Activated CD8-positive, alpha-beta T cell treated with anti-CD3 and anti-CD28 coated beads for 36 hours (primary cell): ENCODE measurements at places on chromosomes 3 and 15. TPM values are rescaled to one million over a fixed set of nuclear protein-coding genes. Genes with fewer than 3 reads are reported as not detected.

DNA sequence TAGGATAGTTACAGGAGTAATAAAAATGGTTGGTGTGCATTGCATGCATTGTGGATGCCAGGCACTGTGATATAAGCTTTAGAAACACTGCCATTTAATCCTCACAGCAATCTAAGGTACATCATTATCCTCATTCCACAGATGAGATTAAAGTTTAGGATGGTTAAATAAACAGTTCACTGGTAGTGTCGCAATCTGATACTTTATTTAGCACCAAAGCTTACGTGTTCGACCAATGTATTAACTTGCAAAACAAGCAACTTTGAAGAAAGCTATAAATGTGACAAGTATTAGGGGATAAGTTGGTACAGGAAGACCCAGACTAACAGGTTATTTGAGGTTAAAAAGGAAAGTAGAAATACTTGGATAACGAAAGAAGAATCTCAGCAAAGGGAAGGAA, 150.5 kb upstream of the ZNF385D start:
- H3K27ac ChIP-seq = no peak overlapping the region
- no peaks in the 10 kb centered on the region for H3K27me3 ChIP-seq
- DNase-seq = no peak
- no peaks in the 10 kb centered on the region for H3K36me3 ChIP-seq

DNA sequence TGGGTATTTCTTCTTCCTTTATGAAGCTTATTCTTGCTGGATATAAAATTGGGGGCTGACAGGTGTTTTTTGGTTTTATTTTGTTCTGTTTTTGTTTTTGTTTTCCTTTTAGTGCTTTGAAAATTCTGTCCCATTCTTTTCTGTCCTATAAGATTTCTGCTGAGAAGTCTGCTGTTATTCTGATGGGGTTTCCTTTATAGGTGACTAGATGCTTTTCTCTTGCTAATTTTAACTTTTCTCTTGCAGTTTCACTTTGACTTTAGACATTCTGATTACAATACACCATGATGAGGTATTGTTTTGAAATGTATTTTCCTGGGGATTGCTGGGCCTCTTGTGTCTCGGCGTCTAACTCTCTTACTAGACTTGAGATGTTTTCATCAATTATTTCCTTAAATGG, 22.8 kb downstream of the TTC14 start:
- H3K4me1 ChIP-seq = peaks cover 11% of the 10 kb centered on the region
- peaks cover 44% of the 10 kb centered on the region for H3K36me3 ChIP-seq
- H3K27me3 ChIP-seq = no peaks in the 10 kb centered on the region
- DNase-seq = no peak
- peak overlapping the region; percentile 60 for H3K27ac ChIP-seq

GRCh38 chr15:66873856-66874255, 171.8 kb downstream of the SMAD6 start:
- peaks cover 13% of the 10 kb centered on the region for H3K27me3 ChIP-seq
- H3K36me3 ChIP-seq = no peaks in the 10 kb centered on the region
- no peak overlapping the region for H3K4me3 ChIP-seq
- no peak for DNase-seq
- no peaks in the 10 kb centered on the region for H3K4me1 ChIP-seq
- H3K27ac ChIP-seq = no peak overlapping the region

Gene TUSC7
- not detected for total RNA-seq

DNA sequence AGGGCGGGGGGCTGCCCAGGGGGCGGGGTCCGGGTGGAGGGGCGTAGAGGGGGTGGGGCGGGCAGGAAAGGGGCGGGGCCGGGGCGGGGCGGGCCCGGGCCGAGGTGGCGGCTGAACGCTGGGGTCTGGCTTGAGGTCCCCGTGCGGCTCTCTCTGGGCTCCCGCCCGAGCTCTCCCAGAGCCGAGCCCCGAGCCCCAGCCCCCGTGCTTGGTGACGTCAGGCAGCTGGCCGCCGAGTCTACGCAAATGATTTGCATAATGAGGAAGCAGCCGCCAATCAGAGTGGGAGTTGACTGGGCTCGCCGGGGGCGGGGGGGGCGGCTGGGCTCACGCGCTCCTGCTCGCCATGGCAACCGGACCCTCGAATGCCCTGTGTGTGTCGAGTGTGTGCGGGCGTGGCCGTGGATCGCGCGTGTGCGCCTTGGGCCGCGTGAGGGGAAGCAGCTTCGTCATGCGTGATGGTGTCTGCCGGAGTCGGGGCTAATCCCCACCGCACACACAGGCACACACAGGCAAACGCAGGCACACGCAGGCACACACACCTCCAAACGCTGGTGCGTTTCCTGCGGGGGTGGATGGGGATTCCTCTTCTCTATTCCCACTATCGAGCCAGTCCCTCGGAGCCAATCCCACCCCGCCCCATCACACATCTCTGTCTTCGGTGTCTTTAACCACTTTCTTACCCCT, at the start of gene CELF6:
Gene CELF6, minus strand, starts transcription at position 173 of the 687 bp plus-strand sequence. CDS start 283 bp downstream, outside the sequence.
- H3K36me3 ChIP-seq = peaks cover 12% of the 10 kb centered on the region
- peaks cover 11% of the 10 kb centered on the region for H3K27me3 ChIP-seq
- H3K4me1 ChIP-seq = peaks cover 11% of the 10 kb centered on the region
- H3K4me3 ChIP-seq = peak within 1 kb of the TSS; percentile 73
- peak; percentile 82 for DNase-seq

GRCh38 chr3:184459355-184459754, 79.5 kb downstream of the CHRD start:
- no peaks in the 10 kb centered on the region for H3K4me1 ChIP-seq
- peaks cover under 1% of the 10 kb centered on the region for H3K27me3 ChIP-seq
- DNase-seq = no peak

DNA sequence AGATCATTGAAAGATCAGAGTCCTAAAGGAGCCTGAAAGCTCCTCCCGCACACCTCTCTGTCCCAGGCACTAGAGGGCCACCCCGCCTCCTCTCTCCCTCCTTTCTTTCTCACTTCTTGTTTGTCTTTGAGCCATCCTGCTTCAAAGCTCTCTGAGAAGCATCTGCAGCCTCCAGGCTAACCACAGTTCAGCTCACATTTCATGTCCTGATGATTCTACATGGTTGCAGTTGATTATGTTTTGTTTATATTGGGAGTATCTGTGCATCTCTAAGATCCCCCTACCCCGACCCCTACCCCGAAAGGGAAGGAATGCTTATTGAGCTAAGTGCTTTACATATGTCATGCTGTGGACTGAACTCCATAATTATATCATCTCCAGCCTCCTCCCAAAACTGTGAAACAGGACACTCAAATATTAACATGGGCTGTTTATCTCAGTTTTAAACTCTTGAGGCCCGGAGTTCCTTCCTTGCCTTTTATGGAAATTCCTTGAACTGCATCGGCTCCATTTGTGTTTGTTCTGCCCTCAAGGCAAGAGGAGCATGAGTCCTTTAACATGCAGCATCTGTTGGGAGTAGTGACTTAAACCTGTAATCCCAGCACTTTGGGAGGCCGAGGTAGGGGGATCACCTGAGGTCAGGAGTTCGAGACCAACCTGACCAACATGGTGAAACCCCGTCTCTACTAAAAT, 30.9 kb downstream of the MGLL start:
- H3K27me3 ChIP-seq = peaks cover 3% of the 10 kb centered on the region
- H3K36me3 ChIP-seq = no peaks in the 10 kb centered on the region
- peak; percentile 50 for DNase-seq
- no peak overlapping the region for H3K27ac ChIP-seq

DNA sequence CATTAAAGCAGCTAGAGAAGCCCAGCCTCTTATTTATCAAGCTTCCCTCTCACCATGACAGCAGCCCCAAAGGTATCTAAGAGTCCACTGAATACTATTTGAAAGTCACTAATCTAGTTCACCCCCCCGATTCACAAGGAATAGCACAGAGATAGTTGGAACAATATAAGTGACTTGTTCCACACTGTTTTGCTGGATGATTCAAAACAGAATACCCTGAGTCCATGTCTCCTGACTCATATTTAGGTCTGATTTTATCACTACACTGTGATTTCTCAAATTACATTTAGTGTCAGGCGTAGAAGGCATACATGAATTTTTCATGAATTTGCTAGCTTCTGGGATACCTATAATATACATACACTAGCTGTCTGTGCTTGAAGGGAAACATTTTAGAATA, 18.7 kb upstream of the EOGT start:
- H3K27me3 ChIP-seq = no peaks in the 10 kb centered on the region
- peaks cover 57% of the 10 kb centered on the region for H3K36me3 ChIP-seq
- H3K27ac ChIP-seq = peak overlapping the region; percentile 63
- DNase-seq = no peak

GRCh38 chr15:51658664-51659063, 22.6 kb upstream of the SCG3 start:
- H3K4me3 ChIP-seq = no peak overlapping the region
- no peaks in the 10 kb centered on the region for H3K4me1 ChIP-seq
- no peak for DNase-seq

DNA sequence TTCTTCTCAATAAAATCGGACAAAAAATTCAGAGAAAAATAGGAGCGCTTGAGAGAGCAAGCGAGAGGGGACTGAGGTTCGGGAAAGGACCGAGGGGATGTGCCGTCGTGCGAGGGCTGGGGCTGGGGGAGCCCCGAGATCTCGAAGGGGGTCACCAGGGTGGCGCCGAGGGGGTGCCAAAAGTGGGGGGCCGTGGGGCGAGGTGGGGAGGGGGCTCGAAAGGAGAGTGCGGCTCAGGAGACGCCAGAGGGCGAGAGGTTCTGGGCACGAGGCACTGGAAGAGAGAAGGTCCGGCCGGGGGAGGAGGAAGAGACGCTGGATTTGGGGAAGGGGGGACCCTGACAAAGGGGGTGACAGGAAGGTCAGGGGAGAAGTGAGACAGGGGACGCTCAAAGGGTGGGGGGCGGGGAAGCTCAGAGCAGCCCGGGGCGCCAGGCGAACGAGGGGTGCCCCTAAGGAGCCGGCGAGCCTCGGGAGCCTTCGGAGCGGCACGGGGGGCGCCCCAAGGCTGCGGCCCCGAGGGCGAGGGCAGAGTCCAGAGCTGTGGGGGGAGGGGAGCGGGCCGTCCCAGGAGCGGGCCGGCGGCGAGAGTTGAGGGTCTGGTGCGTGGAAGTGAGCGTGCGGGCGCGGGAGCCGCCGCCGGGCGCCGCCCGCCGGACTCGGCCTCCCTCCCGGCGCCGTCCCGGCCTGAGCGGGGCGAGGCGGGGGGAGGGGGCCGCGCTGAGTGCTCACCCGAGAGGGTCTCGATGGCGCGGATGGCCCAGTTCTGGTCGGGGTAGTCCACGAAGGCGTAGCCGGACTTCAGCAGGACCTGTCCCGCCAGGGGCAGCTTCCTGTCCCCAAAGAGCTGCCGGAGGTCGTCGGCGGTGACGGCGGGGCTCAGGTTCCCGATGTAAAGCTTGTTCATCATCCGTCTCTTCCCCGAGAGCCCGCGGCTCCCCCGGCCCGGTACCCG, 514 bp downstream of the IGF2BP2 start:
- DNase-seq = peak; percentile 51
- H3K27ac ChIP-seq = no peak overlapping the region
- no peaks in the 10 kb centered on the region for H3K36me3 ChIP-seq
- H3K27me3 ChIP-seq = peaks cover 63% of the 10 kb centered on the region

- no peak overlapping the region for H3K4me3 ChIP-seq
- DNase-seq = no peak
- H3K27ac ChIP-seq = no peak overlapping the region
- no peaks in the 10 kb centered on the region for H3K36me3 ChIP-seq
Observed at GRCh38 chr15:45107941-45108630, 5.9 kb downstream of the DUOX2 start.

- H3K36me3 ChIP-seq = no peaks in the 10 kb centered on the region
- no peak for DNase-seq
- no peak overlapping the region for H3K4me3 ChIP-seq
- no peak overlapping the region for H3K27ac ChIP-seq
- H3K4me1 ChIP-seq = no peaks in the 10 kb centered on the region
Observed at GRCh38 chr3:99506-99905, 97.1 kb upstream of the CHL1 start.

DNA sequence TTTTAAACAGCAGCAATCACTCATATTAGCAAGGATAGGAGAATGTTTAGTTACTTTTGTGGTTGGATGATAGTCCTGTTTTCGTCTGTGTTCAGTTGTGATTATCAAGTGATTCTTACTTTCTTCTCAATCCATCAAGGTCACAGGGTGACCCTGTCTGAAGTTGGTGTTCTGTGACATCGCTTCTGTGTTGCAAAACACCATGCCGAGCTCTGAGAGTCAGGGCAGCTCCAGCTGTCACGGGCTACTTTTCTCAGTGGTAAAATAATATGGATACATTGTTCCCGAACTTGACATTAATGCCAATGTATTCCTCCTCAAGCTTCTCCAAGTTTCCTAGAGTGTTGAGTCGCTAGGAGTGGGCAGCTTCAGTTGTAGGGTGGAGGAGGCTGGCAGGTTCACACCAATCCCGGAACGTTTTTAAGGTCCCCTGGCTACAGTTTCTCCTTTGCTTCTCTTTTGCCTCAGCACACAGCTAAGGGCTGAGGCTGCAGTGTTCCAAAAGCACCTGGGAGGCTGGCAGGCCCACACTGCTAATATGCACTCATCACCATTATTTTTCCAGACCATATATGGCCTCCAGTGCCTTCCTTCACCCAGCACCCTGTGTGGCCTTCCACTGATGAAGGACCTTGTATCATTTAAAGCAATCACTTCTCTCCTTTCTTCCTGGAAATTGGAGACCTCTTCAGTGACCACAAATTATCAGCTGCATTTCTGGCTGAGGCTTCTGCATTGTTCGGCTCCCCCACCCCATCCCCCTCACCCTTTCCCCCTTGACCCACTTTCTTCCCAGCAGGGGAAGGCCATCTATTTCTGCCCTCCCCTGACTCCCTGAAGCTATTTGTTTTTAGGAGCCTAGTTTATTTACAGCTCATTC, 25.8 kb downstream of the COLQ start:
- H3K4me1 ChIP-seq = peaks cover 24% of the 10 kb centered on the region
- H3K4me3 ChIP-seq = no peak overlapping the region
- no peaks in the 10 kb centered on the region for H3K27me3 ChIP-seq
- H3K36me3 ChIP-seq = no peaks in the 10 kb centered on the region

Gene ACVR2B
- total RNA-seq = 6.9 TPM

DNA sequence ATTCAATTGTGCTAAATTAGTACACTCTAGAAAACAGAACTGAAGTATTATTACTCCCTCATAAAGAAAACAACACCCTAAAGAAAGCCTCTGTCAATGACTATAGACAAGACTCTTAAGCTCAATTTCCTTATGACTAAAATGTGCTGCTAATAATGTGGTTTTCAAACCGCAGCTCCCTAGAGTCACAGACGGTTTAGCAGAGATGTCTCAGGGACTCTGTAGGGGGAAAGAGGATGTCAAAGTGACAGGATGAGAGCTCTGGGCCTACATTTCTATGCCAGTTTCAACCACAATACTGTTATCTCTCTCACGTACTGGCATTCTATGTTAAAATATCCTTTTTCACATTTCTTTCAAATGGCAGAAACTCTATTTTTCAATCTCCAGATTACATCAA, 37.6 kb upstream of the WDR49 start:
- peaks cover 24% of the 10 kb centered on the region for H3K36me3 ChIP-seq
- H3K4me3 ChIP-seq = no peak overlapping the region
- no peaks in the 10 kb centered on the region for H3K27me3 ChIP-seq
- peak; percentile 62 for DNase-seq
- H3K4me1 ChIP-seq = peaks cover 27% of the 10 kb centered on the region

DNA sequence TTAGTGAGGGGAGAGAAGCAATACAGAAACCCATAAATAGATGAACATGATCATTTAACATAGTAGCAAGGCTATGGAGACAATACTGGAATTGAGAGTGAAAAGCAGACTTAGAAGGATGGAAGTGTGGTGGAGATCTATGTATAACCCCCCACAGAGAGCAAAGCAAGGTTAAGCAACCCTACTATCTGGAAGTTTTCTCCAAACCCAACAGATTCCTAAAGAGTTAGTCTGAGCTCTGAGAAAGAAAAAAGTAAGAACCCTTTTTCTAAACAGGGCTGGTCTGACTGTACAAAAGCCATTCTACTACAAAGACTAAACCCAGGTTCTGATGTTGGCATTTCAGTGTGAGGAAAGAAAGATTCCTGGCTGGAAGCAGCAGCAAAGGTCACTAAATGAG, 153.2 kb downstream of the WNT5A start:
- no peaks in the 10 kb centered on the region for H3K36me3 ChIP-seq
- no peak for DNase-seq
- no peak overlapping the region for H3K27ac ChIP-seq
- no peaks in the 10 kb centered on the region for H3K27me3 ChIP-seq
